ENCODE measurements at places on chromosomes 4 and X.

DNA sequence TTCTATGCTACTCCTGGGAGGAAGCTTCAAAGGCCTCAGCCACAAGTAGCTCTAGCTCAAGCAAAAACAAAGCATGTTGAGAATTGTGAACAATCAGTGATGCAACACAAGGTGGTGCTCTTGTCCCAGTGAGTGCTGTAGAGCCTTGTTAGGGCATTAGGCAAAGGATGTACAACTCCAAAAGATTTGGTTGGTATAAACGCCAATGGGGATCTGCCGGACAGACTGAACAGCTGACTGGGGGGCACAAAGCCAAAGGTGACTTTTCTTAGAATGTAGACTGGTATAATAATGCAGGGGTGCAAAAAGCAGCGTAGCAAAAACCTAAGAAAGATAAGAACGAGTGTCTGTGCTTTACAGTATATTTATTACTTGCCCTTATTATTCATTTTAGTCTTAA, 62.6 kb upstream of the ALB start:
- no peak for DNase-seq

GRCh38 chrX:1719270-1719669, 104.4 kb downstream of the ASMT start:
- no peak for DNase-seq

GRCh38 chrX:8879750-8880149, 78.6 kb upstream of the FAM9A start:
- DNase-seq: peak; percentile 32

GRCh38 chr4:110073053-110073845, 125.2 kb downstream of the ELOVL6 start:
- DNase-seq: no peak

DNA sequence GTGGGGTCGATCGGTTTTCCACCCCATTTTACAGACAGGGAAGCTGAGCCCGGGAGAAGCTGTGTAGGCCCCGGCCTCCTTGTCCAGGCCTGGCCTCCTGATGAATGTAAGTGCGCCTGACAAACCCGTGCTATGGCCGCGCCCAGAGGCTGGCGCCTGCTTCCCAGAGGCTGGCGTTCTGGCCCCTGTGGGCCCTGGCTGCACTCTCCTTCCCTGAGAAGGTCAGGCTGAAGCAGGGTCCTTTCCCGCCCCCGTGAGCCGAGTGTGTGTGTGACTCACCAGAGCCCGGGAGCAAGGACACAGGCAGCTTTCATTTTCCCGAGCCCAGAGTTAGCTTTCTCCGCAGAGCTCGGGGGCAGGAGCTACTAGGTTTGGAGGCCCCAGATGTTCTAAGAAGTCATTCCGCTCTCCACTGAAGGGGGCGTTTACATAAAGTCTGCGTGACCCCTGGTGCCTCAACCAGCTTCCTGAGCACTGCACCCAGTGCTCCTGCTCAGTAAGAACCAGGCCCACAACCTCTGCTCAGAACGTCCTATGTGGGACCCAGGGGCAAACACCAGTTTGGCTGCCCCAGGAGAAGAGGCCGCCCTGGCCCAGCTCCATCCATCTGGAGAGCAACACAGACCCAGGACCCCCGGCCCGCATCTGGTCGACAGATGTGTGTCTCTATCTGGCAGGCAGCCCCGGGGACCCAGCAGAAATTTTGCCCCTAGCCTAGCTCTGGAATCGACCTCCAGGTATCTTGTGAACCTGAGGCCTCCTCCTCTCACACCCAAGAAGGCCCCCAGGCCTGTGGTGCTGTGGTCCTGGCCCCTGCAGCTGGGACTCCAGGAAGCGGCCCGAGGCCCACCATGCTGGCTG, 13.6 kb downstream of the UVSSA start:
- no peak for DNase-seq

- DNase-seq: no peak
Observed at GRCh38 chr4:174673865-174674264, 151.6 kb upstream of the HPGD start.

DNA sequence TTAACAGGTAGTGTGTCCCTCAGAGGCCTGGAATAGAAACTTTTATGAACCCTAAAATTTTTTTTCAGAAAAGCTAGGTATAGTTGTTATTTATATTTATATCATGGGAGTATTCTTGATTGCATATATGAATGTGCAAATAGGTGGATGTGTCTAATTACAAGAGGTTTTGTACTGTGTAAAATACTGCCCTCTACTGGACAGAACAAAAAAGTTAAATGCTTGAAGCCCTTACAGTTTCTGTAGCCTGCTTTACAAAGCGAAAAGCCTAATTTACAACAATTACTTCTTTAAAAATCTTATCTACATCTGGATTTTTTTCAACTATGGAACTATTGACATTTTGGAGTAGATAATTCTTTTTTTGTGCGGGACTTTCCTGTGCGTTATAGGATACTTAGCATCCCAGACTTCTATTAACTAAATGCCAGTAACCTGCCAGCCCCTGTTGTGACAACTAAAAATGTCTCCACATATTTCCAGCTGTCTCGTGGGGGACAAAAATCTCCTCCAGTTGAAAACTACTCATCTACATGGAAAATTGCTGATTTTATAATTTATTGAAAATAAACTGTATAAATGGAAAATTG, 35.1 kb downstream of the ENPEP start:
- no peak for DNase-seq

DNA sequence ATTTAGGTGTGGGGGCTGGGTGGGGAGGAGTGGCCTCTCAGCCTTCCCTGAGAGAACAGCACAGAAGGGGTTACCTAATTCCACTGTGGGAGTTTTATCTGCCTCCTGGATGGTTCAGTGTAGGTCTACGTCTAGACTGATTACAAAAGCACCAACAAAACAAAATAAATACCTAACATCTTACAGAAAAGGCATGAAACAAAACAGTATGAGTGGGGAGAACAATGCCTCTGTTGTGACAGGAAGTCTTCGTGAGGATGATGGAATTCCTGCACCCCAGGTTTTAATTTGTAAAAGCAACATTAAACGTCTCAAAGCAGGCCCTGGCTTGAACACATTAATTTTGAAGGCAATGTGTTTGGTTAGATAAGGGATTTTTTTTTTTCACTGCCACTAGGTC, 112.1 kb upstream of the GPC4 start:
- no peak for DNase-seq

DNA sequence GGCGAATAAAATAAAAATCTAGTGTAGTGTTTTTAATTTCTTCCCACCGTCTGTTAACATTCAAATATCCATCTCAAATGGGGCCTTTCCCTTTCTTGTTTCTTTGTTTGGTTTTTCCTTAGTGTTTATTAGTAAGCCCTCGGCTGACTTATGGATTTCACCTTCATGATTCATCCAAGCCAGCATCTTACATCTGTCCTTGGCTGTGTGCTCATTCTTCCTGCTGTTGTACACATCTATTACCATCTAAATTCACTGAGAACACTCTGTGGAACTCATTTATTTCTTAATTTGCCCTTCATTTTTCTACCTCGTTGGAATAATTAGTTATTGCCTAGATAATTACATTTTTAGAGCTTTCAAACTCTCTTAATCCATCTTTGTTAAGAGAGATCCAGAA, 84.9 kb downstream of the SPCS3 start:
- no peak for DNase-seq

DNA sequence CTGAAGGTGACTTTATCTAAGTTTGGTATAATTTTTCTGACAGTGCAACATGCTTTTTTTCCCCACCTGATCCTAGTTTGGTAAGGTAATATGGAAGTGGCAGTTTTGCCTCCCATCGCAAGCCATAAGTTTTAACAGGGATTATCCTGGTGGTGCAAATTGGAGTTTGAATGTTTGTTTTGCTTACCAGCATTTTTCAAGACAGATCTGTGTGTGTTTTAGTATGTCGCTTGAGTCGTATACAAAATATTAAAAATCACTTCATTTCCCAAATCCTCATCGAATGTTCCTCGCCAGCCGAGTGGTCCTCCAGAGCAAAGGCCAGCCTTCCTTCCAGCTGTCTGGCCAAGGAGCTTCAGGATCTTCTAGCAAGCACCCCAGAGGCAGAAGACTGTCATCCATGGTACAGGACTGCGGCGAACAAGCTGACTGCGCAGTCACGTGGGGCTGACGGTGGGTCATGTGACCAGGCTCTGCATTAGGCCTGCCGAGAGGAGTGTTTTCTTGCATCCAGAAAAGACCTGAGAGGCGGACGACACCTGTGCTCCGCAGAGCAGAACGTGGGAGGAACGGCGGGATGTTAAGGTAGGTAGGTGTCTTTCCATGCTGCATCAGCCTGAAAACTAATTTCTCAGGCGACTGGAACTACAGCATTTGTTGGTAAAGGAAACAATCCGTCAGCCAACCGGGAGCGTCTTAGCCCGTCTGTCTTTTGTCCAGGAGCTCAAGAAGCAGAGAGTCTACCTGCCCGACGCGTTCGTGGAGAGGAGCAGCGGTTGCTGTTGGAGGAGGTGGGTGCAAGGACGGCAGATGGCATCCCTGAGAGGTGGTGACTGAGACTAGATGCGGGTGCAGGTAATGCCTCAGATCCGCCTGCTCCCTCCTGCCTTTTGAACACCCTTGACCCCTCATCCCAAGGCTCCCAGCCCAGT, at the start of gene GPRASP3:
Gene GPRASP3 (plus strand): TSS at position 507 of the 932 bp plus-strand sequence. CDS start 28,253 bp downstream, outside the sequence.
- DNase-seq: peak; percentile 71

DNA sequence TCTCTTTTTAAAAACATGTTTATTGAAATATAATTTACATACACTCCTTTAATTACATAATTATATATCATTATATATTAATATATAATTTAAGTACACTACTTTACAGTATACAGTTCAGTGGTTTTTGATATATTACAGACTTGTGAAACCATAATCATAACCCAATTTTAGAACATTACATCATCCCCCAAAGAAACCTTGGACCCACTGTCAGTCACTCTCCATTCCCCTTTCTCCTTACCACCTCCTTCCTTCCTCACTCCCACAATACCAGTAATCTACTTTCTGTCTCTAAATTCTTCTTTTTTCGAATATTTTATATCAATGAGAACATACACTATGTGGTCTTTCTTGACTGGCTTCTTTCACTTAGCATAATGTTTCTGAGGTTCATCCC, 17.9 kb upstream of the EXOSC9 start:
- no peak for DNase-seq

GRCh38 chr4:61128682-61129081, 71.4 kb upstream of the ADGRL3 start:
- DNase-seq: no peak

GRCh38 chrX:68895778-68896177, 67.0 kb downstream of the EFNB1 start:
- DNase-seq: no peak

DNA sequence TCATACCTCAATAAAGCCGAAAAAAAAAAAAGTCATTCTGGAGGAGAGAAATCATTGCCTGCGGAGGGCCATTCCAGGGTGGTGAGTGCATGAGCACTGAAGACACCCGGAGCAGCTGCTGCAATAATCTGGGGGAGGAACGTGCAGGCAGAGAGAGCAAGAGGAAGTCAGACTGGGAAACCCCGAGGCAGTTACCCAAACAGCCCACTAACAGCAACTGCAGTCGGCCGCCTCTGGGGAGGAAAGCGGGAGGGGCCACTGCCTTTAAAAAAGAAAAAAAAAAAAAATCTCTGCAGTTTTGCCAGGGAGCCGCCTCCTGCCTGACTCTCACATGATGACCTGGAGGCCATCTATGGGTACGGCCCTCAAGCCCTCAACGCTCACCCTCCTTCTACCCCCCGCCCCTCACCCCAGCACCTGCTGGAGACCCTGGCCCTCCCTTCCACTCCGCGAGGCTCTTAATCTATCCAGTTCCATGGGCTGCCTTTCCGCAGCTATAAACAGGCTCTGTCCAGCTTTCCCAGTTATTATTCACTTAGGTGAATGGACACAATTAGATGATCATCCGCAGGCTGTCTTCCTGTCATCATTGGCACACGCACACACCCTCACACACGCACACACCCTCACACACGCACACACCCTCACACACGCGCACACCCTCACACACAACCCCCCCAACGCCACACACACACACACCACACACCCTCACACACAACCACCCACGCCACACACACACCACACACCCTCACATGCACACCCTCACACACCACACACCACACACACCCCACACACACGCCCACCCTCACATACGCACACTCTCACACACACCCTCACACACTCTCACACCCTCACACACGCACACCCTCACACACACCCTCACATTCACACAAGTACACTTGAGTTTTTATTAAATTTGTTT, 3.4 kb upstream of the AVPR2 start:
- DNase-seq: no peak

DNA sequence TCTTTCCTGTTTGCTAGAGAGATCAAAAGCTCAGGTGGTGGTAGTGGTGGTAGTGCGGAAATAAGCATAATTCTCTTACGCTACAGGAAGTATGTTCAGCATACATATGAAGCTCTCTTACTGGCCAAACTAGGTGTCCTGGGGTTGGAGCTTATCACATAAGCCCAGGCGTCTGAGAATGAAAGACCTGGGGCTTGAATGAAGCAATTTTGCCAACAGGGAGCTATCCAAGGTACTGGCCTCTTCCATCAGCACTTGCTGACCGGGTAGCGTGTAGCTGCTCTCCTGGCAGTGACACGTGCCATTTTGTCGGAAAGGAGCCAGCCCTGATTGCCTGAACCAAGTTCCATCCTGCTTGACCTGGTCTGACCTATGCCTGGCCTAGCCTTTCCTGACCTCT, 65.9 kb upstream of the HPF1 start:
- no peak for DNase-seq

DNA sequence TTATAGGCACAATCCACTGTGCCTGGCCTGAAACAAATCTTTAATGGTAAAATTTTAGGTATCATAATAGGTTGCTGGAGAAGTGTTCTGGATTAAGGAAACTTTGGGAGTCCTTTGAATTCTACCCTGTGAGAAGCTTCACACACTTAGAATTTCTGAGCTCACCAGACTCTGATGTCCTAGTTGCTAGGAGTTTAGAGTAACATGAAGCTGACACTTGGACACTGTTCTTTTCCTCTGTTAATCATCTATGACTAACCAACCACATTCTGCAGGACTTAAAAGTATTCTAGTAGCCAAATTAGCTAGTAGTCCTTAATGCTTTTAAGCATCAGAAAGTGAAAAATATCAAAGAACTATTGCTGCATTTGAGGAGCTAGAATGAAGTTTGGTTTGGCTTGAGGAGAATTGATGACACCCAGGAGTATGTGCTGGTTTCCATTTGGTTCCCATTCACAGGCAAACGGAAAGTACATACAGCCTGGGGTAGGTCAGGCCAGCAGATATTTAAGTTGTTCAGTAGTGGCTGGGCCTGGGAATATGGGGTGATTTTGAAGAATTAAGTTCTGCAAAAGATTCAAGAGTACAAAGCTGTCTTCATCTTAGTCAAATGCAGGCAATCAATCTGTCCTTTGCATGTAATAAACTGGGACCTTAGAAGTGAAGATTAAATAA, 38.8 kb upstream of the IGFBP7 start:
- DNase-seq: no peak

- DNase-seq: no peak
Observed at GRCh38 chr4:24778464-24779225, 16.7 kb upstream of the SOD3 start.

GRCh38 chr4:25982962-25983361, 68.9 kb downstream of the SMIM20 start:
- no peak for DNase-seq

- no peak for DNase-seq
Observed at GRCh38 chr4:78613522-78614321, 62.2 kb downstream of the ANXA3 start.

DNA sequence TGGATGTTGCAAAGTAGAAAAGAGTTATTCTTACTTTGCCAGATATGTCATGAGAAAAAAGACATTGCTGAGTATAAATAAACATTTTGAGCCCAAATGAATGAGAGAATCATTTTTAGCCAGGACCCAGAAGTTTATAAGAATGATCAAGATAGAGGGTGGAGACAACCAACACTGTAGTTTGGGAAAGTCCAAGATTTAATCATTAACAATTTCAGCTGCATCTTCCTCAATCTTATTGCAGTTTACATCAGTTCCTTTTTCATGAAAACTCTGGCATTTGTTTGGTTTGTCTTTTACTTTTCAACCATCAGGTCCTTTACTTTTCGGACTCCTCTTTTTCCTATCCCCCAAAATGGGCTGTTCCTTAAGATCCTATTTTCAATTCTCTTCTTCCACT, 645.9 kb downstream of the ANKRD50 start:
- no peak for DNase-seq
